ENCODE measurements at places on chromosomes 2 and 18. TPM values are rescaled to one million over a fixed set of nuclear protein-coding genes. Genes with fewer than 3 reads are reported as not detected.
A peak's percentile ranks its signal among the peaks of the same experiment; 100 is the strongest.

ZNF521 gene
- 13.2 TPM for total RNA-seq

TNS1 gene
- 406 TPM for total RNA-seq

VPS4B gene
- total RNA-seq, result 24.8 TPM

DCDC2C gene
- total RNA-seq, result not detected

FMNL2 gene
- total RNA-seq, result 8.4 TPM

CRIM1 gene
- 49.8 TPM for total RNA-seq

IL36G gene
- not detected for total RNA-seq

FEV gene
- total RNA-seq, result not detected

SIX3 gene
- not detected for total RNA-seq

DNA sequence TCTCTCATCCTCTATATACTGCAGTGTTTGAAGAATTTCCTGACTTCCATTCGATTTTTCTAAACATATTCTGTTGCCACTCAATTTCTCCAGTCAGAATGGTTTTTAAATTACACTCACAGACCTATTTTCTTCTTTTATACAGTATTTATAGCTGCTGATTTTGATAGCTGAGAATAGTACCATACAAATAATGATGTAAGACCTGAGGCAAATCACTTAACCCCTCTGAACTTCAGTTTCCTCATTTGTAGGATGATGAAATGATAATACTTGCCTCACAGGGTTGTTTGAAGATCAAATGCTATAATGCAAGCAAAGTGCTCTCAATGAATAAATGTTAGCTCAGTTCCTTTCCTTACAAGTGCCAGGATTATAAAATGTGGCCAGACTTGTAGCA lies 241.8 kb downstream of the CPS1 start:
- no peaks in the 10 kb centered on the region for H3K4me1 ChIP-seq
- DNase-seq, result no peak
- no peak overlapping the region for H3K27ac ChIP-seq
- H3K27me3 ChIP-seq, result no peaks in the 10 kb centered on the region
- no peak overlapping the region for H3K4me3 ChIP-seq
- no peaks in the 10 kb centered on the region for H3K36me3 ChIP-seq

DNA sequence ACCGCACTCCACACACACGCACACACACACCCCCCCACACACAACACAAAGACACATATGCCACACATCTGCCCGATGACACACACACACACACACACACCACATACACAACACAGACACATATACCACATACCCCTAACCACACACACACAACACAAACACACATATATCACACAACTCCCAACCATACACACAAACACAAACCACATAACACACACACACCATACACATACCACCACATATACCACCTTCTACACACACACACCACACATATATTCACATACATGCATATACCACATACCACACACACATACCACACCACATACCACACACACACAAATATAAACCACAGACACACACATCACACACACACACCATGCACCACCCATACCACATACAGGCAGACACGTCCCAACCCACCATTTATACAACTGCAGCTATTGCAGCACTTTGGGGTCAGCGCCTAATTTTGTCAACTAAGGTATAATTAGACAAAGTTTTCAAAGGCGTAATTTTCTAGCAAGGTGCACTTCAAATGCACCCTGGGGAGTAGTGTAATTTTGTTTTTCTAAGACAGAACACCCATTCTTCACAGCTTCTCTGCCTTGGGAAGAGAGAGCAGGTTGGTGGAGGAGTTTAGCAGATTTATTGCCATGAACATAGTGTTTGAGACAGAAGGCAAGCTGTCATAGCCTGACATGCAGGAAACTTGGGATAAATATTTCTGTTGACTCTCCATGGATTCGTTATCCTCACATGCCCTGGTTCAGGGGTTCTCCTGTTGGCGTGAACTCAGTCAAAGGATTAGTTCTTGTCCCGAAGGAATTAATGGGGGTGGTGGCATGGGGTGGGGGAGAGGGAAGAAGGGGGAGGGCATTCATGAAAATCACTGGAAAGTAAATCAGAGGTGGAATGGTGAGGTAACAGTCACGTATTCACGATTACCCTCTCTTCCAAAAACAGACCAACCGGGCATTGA lies 416.1 kb downstream of the LPIN1 start:
- no peaks in the 10 kb centered on the region for H3K27me3 ChIP-seq
- no peaks in the 10 kb centered on the region for H3K36me3 ChIP-seq
- no peaks in the 10 kb centered on the region for H3K4me1 ChIP-seq
- no peak overlapping the region for H3K4me3 ChIP-seq

- H3K36me3 ChIP-seq, result no peaks in the 10 kb centered on the region
- DNase-seq, result peak; percentile 61
- peaks cover 15% of the 10 kb centered on the region for H3K4me1 ChIP-seq
- H3K4me3 ChIP-seq, result no peak overlapping the region
- H3K27ac ChIP-seq, result peak overlapping the region; percentile 74
- no peaks in the 10 kb centered on the region for H3K27me3 ChIP-seq
These were observed 75.1 kb downstream of the ACOXL start for GRCh38 chr2:110807522-110807921.

- H3K27ac ChIP-seq, result no peak overlapping the region
- H3K4me1 ChIP-seq, result no peaks in the 10 kb centered on the region
- H3K27me3 ChIP-seq, result no peaks in the 10 kb centered on the region
- no peak for DNase-seq
- H3K36me3 ChIP-seq, result no peaks in the 10 kb centered on the region
These were observed 17.9 kb upstream of the ALPI start for GRCh38 chr2:232438091-232438490.

GRCh38 chr2:237472187-237472712 lies 14.8 kb upstream of the MLPH start:
- H3K36me3 ChIP-seq, result no peaks in the 10 kb centered on the region
- peaks cover 18% of the 10 kb centered on the region for H3K4me1 ChIP-seq
- H3K4me3 ChIP-seq, result no peak overlapping the region
- peak overlapping the region; percentile 41 for H3K27ac ChIP-seq
- no peak for DNase-seq
- H3K27me3 ChIP-seq, result no peaks in the 10 kb centered on the region

DNA sequence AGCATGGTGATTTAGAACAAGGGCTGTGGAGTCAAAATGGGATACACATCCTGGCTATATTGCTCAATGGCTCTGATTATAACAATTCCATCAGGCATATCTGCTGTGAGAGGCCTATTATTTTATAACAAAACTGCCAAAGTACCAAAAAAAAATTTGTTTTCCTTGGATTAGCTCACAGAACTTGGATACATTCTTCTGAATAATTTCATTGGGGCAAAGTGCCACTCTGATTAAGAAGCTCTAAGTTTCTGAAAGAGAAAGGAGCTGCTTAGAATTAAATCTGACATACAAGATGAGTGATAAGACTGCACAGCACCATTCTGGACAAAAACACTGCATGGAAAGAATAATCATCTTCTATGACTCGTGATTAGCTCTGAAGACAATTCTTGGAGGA lies 85.7 kb downstream of the SMC6 start:
- H3K27ac ChIP-seq, result no peak overlapping the region
- no peaks in the 10 kb centered on the region for H3K27me3 ChIP-seq
- DNase-seq, result no peak
- peaks cover 3% of the 10 kb centered on the region for H3K36me3 ChIP-seq

GRCh38 chr2:74537140-74537539 lies 7.4 kb downstream of the HTRA2 start:
- H3K4me3 ChIP-seq, result no peak overlapping the region
- DNase-seq, result no peak
- H3K4me1 ChIP-seq, result peaks cover under 1% of the 10 kb centered on the region

DNA sequence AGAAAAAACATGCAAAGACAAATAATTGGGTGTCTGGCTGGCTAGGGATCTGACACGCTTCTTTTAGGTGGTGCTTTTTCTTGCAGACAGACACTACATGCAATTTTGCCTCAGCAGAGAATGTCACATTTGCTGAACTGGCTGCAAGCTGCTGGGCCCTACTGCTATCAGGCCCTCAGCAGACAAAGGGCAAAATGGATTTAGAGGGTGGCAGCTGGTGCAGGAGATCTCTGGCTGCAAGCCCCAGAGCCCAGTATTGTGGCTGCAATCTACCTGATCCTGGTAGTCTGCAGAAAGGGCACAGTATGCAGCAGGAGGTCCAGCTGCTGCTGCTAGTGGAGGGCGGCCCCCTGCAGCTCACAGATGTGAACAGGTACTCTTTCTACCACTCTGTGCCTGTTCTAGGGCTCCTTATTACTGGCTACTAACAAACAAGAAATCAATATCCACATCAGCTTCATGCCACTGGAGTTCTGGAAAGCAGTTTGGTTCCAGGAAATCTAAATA lies 796.7 kb upstream of the CELF4 start:
- no peak for DNase-seq
- H3K4me1 ChIP-seq, result no peaks in the 10 kb centered on the region
- H3K27me3 ChIP-seq, result no peaks in the 10 kb centered on the region
- H3K4me3 ChIP-seq, result no peak overlapping the region
- H3K27ac ChIP-seq, result no peak overlapping the region

GRCh38 chr18:64178860-64179259 lies 30.0 kb upstream of the LINC00305 start:
- H3K4me1 ChIP-seq, result no peaks in the 10 kb centered on the region
- H3K27me3 ChIP-seq, result no peaks in the 10 kb centered on the region
- no peak overlapping the region for H3K27ac ChIP-seq
- no peak overlapping the region for H3K4me3 ChIP-seq

DNA sequence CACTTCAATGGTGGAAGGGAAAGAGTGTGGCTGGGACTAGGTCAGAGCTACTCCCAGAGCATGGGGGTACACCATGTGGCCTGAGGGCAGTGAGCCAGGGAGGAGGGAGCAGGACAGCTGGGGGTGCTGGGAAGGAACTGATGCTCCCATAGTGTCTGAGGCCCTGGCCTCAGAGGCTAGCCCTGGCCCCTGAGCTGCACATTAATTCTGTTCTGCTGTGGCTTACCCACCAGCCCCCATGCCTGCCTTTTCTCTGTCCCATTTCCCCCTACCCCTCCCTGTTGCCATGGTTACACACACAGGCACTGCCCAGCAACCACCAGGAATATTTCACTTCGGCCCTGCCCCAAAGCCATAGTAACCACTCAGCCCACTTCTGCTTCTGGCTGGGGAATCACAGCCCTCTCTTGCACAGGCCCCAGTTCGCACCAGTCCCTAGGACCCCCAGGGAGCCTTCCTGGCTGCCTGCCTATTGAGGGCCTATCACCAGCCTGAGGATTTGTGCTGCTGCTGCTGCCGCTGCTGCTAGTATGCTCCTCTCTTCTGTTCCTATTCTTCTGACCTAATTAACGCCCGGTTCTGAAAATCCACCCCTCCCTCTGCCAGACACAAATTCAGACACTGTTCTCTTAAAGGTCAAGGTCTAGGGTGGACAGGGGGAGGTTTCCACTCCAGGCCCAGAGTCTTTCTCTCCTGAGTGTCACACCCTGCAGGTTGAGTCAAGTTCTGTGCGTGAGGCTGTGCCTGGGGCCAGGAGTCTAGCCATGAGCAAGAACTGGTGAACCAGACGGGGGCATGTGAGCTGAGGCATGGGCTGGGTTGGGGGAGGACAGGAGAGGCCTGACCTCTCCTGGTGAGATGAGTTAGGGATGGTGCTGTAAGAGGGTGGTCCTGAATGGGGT lies 87.1 kb upstream of the MCFD2 start:
- no peak overlapping the region for H3K4me3 ChIP-seq
- peaks cover 15% of the 10 kb centered on the region for H3K4me1 ChIP-seq
- no peak overlapping the region for H3K27ac ChIP-seq
- DNase-seq, result peak; percentile 53

DNA sequence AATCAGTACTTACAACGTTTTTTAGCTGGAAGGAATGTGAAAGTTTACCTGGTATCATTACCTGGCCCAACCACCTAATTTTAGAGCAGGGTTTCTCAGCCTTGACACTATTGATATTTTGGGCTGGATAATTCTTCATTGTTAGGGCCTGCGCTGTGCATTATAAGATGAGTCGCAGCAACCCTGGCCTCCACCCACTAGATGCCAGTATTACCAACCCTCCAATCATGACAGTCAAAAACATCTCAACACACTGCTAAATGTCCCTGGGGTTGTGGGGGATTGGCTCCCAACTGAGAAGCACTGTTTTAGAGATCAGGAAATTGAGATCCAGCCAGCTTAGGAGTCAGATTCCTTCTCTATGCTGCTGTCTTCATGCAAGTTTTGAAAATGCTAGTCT lies 265.3 kb upstream of the TCF4 start:
- H3K27me3 ChIP-seq, result peaks cover 14% of the 10 kb centered on the region
- no peak overlapping the region for H3K4me3 ChIP-seq
- H3K4me1 ChIP-seq, result no peaks in the 10 kb centered on the region
- H3K27ac ChIP-seq, result no peak overlapping the region
- no peak for DNase-seq

DNA sequence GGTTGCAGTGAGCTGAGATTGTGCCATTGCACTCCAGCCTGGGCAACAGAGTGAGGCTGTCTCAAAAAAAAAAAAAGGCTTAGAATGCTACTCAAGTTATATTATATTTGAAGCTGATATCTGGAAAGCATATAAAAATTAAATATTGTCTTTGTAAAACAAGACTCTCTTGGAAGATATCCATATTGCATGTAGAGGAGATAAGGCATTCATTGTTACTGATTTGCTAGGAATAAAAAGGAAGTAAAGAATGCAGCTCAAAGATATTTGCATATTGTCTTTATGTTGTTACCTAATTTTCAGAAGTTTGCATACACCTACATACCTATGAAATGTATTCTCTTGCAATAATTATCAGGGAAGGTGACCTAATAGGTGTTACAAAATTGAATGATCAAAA lies 79.4 kb downstream of the MYOM1 start:
- peak overlapping the region; percentile 11 for H3K27ac ChIP-seq
- no peaks in the 10 kb centered on the region for H3K27me3 ChIP-seq
- no peak for DNase-seq
- no peaks in the 10 kb centered on the region for H3K4me1 ChIP-seq
- H3K4me3 ChIP-seq, result no peak overlapping the region
- peaks cover 8% of the 10 kb centered on the region for H3K36me3 ChIP-seq

DNA sequence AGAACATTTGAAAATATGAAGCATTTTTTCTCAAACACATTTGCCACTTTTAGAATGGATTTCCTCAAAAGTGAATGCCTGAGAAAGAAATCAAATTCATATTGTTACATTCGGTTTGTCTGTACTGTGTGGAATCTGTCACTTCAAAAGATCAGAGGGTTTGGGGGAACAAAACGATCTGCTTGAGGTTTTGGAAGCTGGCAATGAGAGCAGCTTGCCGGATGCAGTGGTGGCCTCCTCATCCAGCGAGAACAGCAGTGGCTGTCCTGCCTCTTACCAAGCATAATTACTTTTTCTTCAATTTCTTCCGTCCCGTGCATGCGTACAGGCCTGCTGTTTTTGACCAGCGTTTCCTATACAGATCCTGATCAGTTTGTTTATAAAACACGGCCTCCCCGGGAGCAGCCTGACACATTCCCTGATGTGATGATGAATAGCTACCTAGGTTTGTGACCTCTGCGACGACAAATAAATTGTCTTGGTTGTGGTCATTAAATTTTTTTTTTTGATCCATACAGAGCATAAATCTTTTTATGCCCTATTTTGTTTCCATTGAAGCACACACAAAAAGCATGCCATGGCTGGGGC lies 45.2 kb downstream of the ITGA6 start:
- no peaks in the 10 kb centered on the region for H3K4me1 ChIP-seq
- H3K4me3 ChIP-seq, result no peak overlapping the region
- H3K27ac ChIP-seq, result no peak overlapping the region
- no peak for DNase-seq
- H3K27me3 ChIP-seq, result no peaks in the 10 kb centered on the region

- H3K27ac ChIP-seq, result no peak overlapping the region
- H3K4me1 ChIP-seq, result no peaks in the 10 kb centered on the region
- DNase-seq, result no peak
- H3K4me3 ChIP-seq, result no peak overlapping the region
- H3K27me3 ChIP-seq, result no peaks in the 10 kb centered on the region
These were observed 3.6 kb upstream of the PLB1 start for GRCh38 chr2:28492282-28492681.

GRCh38 chr2:101108357-101108756 lies 42.8 kb downstream of the TBC1D8 start:
- no peaks in the 10 kb centered on the region for H3K36me3 ChIP-seq
- H3K27me3 ChIP-seq, result no peaks in the 10 kb centered on the region
- peak overlapping the region; percentile 43 for H3K4me3 ChIP-seq
- peaks cover 80% of the 10 kb centered on the region for H3K4me1 ChIP-seq
- H3K27ac ChIP-seq, result peak overlapping the region; percentile 94

All from psoas muscle (tissue), 8 donors.